EL (cell line): ENCODE measurements at places on chromosomes 1 and 21.

- DNase-seq = no peak
These were observed 56.6 kb upstream of the CPLANE2 start for GRCh38 chr1:16293538-16293937.

- peak; percentile 43 for DNase-seq
These were observed 5.4 kb downstream of the NPR1 start for GRCh38 chr1:153683854-153684253.

- no peak for DNase-seq
These were observed 2.9 kb downstream of the IGSF8 start for GRCh38 chr1:160095382-160096105.

DNA sequence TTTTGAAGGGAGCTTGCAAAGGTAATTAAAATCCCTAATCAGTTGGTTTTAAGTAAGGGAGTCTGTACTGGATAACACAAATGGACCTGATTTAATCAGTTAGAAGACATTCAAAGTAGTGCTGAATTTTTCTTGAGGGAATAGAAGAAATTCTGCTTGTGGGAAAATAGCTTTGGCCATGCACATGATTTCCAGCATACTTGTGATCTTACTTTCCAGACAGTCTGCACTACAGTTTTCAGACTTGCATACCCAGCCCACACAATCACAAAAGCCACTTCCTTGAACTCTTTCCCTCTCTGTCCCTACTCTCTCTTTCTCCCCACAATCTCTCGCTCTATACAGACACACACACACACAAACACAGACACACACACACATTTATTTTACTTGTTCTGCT, 852.1 kb downstream of the PLA2G4A start:
- peak; percentile 3 for DNase-seq

- peak; percentile 72 for DNase-seq
These were observed 6.5 kb downstream of the KCNN3 start for GRCh38 chr1:154863315-154864174.

GRCh38 chr1:161121042-161121650, 3.2 kb downstream of the NIT1 start:
- no peak for DNase-seq

DNA sequence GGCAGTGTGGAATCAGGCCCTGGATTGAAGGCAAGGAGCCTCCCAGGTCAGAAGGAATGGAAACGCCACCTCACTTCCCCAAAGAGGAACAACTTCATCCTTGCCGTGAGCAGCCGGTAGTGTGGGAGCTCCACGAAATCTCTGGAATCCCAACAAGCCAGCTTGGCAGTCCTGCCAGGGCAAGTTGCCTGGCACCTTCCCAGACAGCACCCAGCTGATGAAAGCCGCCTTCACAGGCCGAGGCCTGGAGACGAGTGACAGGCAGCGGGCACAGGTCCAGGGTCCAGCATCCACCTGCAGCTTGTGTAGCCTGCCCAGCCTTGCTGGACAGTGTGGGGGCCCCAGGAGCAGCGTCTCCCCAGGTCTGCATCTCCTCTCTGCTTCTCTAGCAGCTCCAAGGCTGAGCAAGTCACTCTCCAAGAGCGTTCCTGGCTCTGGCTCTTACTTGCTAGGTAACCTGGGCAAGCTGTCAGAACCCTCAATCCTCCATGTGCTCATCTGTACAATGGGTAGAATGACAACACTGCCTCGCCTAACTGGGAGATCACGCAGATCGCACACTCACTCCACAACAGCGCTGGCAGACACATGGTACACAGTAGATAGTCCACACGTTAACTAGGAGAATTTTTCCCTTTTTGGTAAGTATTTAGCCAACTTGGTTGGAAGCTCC, 43.0 kb downstream of the ACOT7 start:
- no peak for DNase-seq

DNA sequence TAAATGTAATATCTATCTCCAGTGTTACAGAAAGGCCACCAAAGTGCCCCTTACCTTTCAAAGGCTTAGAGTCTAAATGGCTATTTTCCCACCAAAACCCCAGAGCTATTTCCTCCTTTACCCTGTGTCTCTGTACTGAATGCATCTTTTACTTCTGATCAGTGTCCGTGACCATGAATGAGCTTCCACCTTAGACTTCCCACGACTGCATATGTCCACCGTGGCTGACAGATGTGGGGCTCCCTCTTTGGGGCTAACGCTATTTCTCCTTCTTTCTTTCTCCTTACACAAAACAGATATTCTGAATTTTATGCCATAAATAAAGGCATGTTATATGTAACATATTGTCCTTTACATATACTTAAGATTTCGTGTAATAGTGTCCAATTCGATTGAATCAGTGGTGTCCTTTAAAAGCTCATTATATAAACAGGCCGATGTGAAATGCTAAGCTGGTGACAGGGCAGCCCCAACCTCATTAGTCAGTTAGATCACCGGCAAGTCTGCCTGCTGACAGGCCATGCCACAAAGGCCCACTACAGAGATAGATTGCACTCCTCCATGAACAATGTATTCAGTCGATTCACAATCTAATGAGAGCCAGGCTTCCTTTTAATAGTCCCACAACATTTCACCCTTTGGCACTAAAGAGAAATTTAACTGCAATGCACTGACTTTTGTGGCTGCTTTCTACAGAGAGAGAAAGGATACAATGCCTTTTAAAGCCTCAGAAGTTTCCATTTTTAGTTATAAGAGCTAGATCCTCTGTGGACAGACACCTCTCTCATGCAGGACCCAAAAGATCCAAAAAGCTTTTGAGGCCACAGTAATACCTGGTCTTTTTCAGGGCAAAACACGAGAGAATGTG, 297.9 kb downstream of the PCP4 start:
- no peak for DNase-seq

- DNase-seq = peak; percentile 71
These were observed 391.6 kb upstream of the VAMP3 start for GRCh38 chr1:7379441-7379971.

DNA sequence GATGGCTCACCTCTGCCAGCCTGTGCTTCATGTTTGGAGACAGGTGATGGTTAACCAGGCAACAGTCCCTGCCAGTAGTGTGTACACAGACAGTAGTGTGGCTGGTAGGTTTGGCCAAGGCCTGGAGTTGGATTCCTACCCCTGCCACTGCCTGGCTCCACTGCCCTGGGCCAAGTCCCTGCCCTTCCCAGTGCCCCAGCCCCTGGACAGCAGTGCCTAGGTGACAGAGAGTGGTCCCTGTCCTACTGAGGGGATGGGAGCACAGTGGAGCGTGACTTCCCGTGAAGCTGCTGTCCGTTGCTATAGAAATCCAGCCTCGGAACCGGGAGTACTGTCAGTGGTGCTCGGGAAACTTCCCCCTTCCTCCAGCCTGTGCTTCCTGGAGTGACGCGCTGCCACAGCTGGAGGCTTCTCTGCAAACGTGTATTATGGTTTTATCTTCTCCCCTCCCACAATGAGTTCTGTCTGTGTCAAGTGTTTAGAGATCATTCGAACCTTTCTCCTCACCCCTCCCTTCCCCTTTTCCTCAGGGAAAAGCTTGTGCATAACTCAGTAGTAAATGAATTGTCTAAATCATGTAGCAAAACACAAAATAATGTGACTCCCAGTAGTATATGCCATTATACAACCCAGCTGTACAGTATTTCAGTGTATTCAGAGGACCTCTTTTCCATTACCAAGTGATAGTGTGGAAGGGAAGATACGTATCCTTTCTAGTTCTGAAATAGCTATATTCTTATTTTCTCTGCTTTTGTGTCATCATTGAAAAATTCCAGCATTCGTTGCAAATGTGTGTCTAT, 73.4 kb downstream of the GALNT2 start:
- DNase-seq = peak; percentile 70

GRCh38 chr1:76697361-76697760, 169.9 kb upstream of the ST6GALNAC5 start:
- DNase-seq = no peak

DNA sequence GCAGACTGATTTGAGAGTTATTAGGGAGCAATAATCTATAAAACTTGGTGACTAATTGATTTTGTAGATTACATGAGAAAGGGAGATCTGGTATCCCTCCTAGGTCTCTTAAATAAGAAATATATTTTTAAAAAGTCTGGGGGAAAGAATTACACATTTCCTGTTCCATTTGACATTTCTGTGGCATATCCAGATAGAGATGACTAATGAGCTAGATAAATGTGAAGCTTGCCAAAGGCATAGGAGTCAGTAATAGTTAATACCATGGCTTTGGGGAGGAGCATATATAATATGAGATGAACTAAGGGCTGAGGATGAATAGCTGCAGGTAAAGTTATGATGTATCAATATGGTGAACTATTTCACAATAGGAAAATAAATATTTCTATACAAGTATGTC, 663.7 kb downstream of the PTPRC start:
- peak; percentile 60 for DNase-seq

DNA sequence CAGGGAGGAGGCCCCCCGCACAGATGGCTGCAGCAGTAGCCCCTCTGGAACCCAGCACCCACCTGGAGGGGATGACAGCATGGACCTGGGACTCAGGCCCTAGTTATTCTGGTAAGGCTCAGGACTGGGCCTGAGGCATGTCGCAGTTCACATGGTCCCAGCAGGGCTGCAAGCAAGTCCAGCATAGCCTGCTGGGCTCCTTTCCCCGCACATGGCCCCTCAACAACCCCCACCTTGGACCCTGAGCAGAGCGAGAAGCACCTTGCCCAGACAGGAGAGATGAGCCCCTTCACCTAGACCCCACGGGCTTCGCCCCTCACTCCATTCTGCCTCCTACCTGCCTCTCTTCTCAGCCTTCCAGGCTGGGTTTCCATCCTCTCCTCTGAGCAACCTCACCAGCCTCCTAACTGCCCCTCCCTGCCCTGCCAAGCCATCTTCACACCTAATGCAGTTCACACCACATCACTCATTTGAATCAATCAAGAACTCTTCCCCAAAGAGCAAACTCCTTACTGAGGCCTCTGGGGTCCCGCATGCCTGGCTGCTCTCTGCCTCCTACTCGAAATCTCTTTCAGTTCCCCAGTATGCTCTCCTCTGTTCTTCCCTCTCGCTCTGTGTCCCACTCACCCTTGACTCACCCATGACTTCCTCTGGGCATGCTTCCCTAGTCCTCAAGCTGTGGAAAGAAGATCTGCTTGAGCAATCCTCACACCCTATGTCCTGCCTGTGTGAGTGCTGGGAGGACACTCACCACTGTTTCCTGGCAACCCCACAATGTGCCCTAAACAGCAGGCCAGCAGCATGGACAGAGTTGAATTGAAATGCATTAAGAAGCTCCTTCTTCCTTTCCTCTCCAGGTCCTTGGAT, 9.4 kb upstream of the THEMIS2 start:
- DNase-seq = peak; percentile 98

- peak; percentile 57 for DNase-seq
These were observed 101.6 kb downstream of the ZMYM4 start for GRCh38 chr1:35369922-35370671.

GRCh38 chr21:34603710-34604057, 11.2 kb downstream of the RCAN1 start:
- DNase-seq = no peak

DNA sequence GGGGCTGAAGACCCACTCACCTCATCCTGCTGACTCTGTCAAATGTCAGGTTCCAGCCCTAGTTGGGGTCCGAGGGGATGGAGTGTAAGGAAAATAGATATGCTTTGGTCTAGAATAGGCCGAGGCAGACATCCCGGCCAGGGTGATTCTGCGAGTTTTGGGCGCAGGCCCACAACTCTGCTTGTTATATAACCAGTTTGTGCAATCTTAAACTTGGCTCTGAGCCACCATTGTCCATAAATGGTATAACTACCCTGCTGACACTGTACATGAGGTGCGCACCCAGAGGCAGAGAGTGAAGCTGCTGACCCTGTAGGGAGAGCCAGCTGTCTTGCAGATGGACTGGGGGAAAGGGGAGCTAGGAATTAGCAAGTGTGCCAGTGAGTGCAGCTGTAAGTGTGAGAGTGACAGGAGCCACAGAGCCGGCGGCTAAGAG, 1388.8 kb downstream of the AMY1C start:
- no peak for DNase-seq

DNA sequence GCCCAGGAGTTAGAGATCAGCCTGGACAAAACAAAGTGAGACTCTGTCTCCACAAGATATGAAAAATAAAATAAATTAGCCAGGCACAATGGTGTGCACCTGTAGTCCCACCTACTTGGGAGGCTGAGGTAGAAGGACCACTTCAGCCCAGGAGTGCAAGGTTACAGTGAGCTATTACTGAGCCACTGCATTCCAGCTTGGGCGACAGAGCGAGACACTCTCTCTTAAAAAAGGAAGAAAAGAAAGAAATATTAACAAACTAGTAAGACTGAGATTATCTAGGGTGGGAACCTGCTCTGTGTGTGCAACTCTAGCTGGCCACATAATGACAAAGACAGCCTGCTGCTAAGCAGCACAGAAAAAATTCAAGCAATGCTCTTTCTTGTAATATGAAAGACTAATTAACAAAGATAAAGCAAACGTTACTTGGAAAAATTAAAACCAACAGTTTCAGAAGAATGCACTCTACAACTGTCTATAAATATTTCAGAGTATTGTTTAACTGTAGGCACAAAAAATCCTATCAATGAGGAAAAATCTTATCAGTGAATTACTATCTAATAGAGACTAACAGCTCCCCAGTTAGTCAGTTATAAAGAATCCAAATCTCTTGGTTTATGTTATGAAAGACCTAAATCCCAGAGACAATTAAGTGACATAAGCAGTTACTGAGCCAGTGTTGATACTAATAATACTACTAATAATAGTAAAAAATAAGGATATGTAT, 74.5 kb downstream of the ENAH start:
- peak; percentile 13 for DNase-seq

DNA sequence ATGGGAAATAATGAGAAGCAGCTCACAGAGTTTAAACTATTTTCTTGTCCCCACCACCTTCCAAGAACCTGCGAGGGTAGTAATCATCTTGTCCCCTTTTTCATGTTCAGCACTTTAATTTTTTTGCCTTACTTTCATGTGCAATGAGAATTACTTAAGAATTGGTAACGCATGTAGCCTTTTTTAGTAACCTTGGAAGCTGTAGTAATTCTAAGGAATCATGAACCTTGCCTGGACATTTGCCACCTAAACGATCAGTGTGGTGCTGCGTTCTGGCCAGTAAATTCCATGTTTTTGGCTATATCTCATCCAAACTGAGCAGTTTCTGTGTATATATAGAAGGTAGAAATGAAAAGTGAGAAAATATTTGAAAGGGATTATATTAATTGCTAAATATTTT, 3.9 kb upstream of the VAMP3 start:
- DNase-seq = no peak

- DNase-seq = no peak
These were observed 96.7 kb upstream of the GADD45A start for GRCh38 chr1:67588178-67588855.

- no peak for DNase-seq
These were observed 91.6 kb downstream of the RNF220 start for GRCh38 chr1:44496541-44497171.

DNA sequence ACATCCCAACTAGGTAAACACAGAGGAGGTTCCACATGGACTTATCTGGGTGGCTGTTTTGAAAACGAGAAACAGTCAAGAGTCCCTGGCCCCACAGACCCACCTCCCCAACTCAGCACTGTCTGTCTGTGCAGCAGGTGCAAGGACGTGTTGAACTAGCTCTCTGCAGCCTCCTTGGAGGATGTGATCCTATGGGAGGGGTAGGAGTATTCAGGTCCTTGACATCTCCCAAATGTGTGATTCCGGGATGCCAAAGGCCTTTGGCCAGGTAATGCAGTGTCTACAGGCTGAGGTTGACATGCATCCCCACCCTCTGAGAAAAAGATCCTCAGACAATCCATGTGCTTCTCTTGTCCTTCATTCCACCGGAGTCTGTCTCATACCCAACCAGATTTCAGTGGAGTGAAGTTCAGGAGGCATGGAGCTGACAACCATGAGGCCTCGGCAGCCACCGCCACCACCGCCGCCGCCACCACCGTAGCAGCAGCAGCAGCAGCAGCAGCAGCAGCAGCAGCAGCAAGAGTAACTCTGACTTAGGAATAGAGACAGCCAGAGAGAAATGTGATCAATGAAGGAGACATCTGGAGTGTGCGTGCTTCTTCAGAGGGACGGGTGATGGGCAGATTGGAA, 151.6 kb upstream of the CAMK1G start:
- DNase-seq = no peak
